HFFc6 (cell line): ENCODE measurements at places on chromosomes 11 and 22. TPM values are rescaled to one million over a fixed set of nuclear protein-coding genes. Genes with fewer than 3 reads are reported as not detected.

The WEE1 gene
- total RNA-seq, result 24.4 to 45.6 TPM (median 30.0 TPM) in 3 replicates

The OVCH2 gene
- total RNA-seq, result not detected in 3 replicates

The SIK2 gene
- 17.6 to 20.7 TPM (median 18.2 TPM) in 3 replicates for total RNA-seq

The IL17REL gene
- total RNA-seq, result not detected in 3 replicates

The MGAT3 gene
- total RNA-seq, result not detected in 3 replicates

The NPTXR gene
- 1.5 to 6.0 TPM (median 4.6 TPM) in 3 replicates for total RNA-seq

The MYO18B gene
- not detected in 3 replicates for total RNA-seq

The DAGLA gene
- total RNA-seq, result 2.4 to 3.4 TPM (median 2.9 TPM) in 3 replicates

The ISX gene
- total RNA-seq, result not detected in 3 replicates

The MED15 gene
- 129 to 148 TPM (median 132 TPM) in 3 replicates for total RNA-seq

The F2 gene
- total RNA-seq, result not detected in 3 replicates

The GRAMD1B gene
- total RNA-seq, result 50.7 to 64.0 TPM (median 54.0 TPM) in 3 replicates

The OR8A1 gene
- total RNA-seq, result not detected in 3 replicates

The TMEM191C gene
- 1.3 to 1.5 TPM (median 1.3 TPM) in 3 replicates for total RNA-seq

The TREH gene
- not detected in 3 replicates for total RNA-seq

The SESN3 gene
- 0.11 to 0.27 TPM (median 0.11 TPM) in 3 replicates for total RNA-seq

The RFPL1 gene
- not detected in 3 replicates for total RNA-seq

The UNC93B1 gene
- total RNA-seq, result 19.0 to 21.0 TPM (median 19.2 TPM) in 3 replicates

The LIMK2 gene
- 27.1 to 27.9 TPM (median 27.8 TPM) in 3 replicates for total RNA-seq

The KLHDC7B gene
- total RNA-seq, result 0.05 TPM in 1 of 2 replicates, not detected in the other

The CALCA gene
- total RNA-seq, result not detected in 3 replicates

The KCNK4 gene
- not detected in 3 replicates for total RNA-seq

The VPREB1 gene
- total RNA-seq, result not detected in 3 replicates

The PHOX2A gene
- not detected in 3 replicates for total RNA-seq

The CCDC89 gene
- 1.3 to 3.0 TPM (median 2.1 TPM) in 3 replicates for total RNA-seq

The PLAAT2 gene
- total RNA-seq, result not detected in 2 replicates

The SMC1B gene
- not detected in 3 replicates for total RNA-seq

The MOGAT2 gene
- not detected in 3 replicates for total RNA-seq

The DGCR6 gene
- 0.47 to 1.2 TPM (median 0.87 TPM) in 3 replicates for total RNA-seq

The EFCAB6 gene
- 0.37 to 0.73 TPM (median 0.60 TPM) in 3 replicates for total RNA-seq

The CECR2 gene
- total RNA-seq, result not detected in 3 replicates

The MMP12 gene
- 0.28 and 0.44 TPM in 2 replicates for total RNA-seq

The MEI1 gene
- 0.53 to 0.57 TPM in 2 of 3 replicates, not detected in the other for total RNA-seq

The CUL5 gene
- total RNA-seq, result 32.3 to 33.9 TPM (median 33.8 TPM) in 3 replicates

The IFITM10 gene
- 0.33 to 0.84 TPM (median 0.39 TPM) in 3 replicates for total RNA-seq

The C11orf16 gene
- not detected in 3 replicates for total RNA-seq

The C22orf31 gene
- not detected in 3 replicates for total RNA-seq

The CHRDL2 gene
- not detected in 3 replicates for total RNA-seq

The FAM111B gene
- total RNA-seq, result 6.1 to 15.6 TPM (median 12.5 TPM) in 3 replicates

The EMID1 gene
- total RNA-seq, result not detected in 3 replicates

The RCE1 gene
- total RNA-seq, result 11.6 to 15.5 TPM (median 14.1 TPM) in 3 replicates

The PATE2 gene
- total RNA-seq, result not detected in 3 replicates

The SORL1 gene
- 0.31 and 0.44 TPM in 2 replicates for total RNA-seq

The RNF215 gene
- 16.0 to 22.3 TPM (median 18.9 TPM) in 3 replicates for total RNA-seq

The CTSW gene
- total RNA-seq, result 0.22 TPM in 1 of 3 replicates, not detected in the others

The ASCL2 gene
- total RNA-seq, result not detected in 3 replicates

The FAM180B gene
- not detected in 3 replicates for total RNA-seq

The CRY2 gene
- 12.5 and 15.2 TPM in 2 replicates for total RNA-seq
